Stimulated activated CD4-positive, alpha-beta T cell treated with anti-CD3 and anti-CD28 coated beads, TNF-alpha, amount 100 ng/mL, for 24 hours (primary cell): ENCODE measurements at places on chromosomes 3 and 15.

DNA sequence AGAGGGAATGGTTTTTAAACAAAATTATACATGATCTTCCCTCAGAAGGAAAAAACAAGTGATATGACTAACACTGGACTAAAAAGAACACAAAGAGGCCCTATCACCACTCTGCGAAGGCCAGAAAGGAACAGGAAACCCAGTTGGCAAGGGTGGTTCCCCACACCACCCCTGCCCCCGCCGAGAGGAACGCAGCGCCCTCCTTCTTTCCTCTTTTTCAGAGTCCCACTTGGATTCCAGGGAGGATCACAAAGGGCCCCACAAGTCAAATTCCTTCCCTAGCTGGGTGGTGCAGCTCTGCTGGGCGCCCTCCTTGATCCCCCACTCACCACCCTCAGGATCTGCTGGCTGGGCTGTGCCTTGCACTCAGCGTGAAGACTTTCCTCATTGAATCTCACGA, 29.8 kb downstream of the PLA1A start:
- DNase-seq, result no peak

- no peak for DNase-seq
These were observed 29.5 kb downstream of the KLHL24 start for GRCh38 chr3:183664913-183665381.

DNA sequence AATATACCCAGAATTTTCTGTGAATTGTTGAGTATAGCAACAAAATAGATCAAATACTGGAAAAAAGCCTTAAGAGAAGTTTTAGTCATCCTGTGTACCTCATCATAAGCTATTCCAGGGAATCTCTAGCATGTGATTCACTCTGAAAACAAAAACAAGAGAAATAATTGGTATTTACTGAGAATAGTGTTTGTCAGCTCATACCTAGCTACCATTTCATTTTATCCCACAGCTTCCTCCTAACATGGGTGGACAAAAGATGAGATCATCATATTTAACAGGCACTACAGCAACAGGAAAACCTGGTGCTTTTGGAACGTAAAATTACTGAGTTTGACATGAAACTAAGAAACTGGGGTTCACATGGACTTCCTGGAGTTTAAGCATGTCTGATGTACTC, 753.5 kb upstream of the NECTIN3 start:
- DNase-seq, result no peak

GRCh38 chr3:195188426-195188927, 82.5 kb downstream of the XXYLT1 start:
- no peak for DNase-seq

GRCh38 chr3:13570391-13571194, 21.7 kb downstream of the FBLN2 start:
- no peak for DNase-seq

DNA sequence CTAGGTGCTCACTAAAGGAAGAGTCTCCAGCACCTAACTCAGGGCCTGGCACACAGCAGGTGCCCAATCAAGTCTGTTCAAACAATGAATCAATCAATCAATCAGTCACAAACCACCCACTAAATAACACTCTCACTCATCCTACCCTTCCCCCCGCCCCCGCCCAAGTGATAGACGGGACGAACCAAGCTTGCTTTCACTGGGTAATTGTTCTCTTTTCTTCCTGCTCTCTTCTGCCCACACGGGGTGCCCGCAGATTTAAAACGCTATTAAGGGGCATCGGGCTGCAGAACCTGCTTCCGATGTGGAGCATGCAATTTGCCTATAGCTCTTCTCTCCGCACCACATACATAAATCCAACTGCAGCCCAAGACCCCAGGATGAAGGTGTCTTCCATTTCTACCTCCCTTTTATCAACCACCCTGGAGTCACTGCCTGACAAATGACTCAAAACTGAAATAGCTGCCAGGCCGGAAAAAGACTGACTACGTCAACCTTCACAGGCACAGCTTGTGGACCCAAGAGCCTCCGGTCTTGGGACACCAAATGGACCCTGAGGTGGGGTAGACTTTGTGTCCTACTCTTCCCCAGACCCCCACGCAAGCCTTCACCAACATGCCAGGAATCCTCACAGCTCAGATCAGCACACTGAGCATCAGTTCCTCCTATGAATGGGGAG, 1.7 kb downstream of the KLHL25 start:
- DNase-seq, result peak; percentile 25

DNA sequence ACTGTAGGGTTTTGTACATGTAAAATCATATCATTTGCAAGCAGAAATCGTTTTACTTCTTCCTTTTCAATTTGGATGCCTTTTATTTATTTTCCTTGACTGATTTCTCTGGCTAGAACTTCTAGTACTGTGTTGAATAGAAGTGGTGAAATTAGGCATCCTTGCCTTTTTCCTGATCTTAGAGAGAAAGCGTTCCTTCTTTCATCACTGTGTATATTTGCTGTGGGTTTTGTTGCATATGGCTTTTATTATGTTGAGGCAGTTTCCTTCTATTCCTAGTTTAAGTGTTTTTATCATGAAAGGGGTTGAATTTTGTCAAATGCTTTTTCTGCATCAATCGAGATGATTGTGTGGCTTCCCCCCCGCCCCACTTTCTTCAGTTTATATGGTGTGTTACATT, 140.9 kb downstream of the ATG7 start:
- no peak for DNase-seq

DNA sequence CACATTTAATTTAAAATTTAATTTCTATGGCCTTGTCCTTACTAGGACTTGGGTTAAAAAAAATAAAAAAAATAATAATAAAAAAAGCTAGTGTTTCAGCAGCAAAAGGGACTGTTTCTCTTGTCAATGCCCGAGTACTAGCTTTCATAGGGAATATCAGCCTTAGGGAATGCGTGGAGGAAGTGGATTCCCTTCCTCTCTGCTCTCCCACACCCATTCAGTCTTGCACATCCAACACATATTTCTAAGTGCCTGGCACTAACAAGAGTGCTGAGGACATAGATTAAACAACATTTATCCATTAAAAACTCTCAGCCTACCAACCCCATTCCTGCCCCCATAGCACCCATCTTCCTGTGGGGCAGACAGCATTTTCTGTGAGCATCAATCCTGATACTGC, 6.2 kb downstream of the ZNF385D start:
- no peak for DNase-seq

GRCh38 chr3:40930131-40930538, 269.2 kb upstream of the CTNNB1 start:
- no peak for DNase-seq

GRCh38 chr3:140845882-140846281, 95.8 kb upstream of the SLC25A36 start:
- no peak for DNase-seq

- DNase-seq, result peak; percentile 29
These were observed 16.0 kb upstream of the EID1 start for GRCh38 chr15:48861813-48862431.

DNA sequence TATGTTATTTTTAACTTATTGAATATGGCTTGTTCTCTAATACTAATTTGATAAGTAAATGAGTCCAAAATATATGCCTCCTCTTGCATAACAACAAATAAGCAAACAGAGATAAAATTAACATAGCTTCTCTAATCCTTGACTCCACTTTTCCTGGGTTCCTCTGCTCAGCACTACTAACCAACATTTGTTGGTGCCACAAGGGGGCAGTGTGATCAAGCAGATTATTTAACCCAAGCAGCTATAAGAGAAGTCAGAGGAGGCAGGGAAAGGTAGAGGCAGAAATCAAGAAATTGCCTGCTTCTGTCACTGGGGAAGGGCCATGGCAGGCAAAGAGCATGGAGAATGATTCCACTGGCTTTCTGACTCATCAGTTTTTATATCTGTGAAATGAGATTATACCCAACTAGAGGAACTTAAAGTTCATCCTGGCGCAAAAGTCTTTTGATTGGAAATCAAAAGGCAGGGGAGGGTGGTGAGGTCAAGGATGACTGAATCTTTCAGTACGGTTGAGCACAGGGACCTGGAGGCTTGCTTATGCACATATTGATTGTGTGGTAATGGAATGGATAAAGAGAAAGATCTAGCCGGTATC, 152.2 kb downstream of the IGSF11 start:
- DNase-seq, result peak; percentile 45

DNA sequence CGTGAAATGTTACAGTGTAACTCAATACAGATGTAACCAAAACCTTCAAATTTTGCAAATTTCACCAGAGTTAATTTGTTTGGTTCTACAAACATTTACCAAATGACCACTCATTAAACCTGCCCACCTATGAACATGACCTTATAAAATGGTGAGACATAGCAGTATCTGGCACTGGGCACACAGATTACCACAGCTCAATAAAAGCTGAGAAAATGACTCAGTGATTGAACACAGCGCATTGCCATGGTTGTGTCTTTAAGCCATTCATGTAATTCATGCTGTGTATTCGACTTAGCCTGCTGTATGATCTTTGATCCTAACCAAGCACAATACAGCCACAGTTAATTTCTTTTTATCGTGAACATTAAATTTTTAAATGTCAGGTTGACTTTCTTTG, 11.3 kb downstream of the PPARG start:
- DNase-seq, result no peak

- DNase-seq, result no peak
These were observed 211.9 kb upstream of the MRPL3 start for GRCh38 chr3:131714585-131715220.

GRCh38 chr3:102159810-102160451, 274.9 kb upstream of the ZPLD1 start:
- DNase-seq, result no peak

DNA sequence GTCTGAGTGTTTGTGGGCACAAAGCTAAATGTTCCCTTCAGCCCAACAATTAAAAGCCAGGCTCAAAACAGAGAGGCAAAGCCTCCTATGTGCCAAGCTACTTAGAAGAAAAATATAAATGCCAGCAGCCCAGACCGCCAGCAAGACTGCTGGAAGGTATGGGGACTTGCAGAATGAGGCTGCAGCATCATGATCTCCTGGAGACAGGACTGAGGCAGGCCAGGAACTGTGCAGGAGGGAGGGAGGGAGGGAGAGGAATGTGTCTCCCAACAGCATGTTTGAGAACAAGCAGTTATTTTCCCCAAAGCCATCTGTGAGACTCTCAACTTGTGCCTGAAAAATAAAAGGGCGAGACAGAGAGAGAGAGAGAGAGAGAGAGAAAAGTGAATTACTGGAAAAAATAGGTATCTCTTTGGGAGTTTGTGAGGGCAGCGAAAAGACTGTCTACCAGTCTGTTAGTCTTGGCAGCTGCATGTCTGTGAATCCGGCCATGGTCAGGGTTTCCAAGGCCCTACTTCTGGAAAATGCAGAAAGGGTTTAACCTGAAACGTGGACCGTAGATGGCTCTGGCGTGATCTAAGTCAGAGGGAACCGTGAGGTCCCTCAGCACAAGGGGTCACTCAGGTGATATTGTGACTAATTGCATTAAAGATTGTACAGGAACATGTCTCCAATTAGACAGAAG, 139.7 kb upstream of the COL8A1 start:
- no peak for DNase-seq

GRCh38 chr15:42427429-42428223, 63.3 kb downstream of the ZNF106 start:
- no peak for DNase-seq

DNA sequence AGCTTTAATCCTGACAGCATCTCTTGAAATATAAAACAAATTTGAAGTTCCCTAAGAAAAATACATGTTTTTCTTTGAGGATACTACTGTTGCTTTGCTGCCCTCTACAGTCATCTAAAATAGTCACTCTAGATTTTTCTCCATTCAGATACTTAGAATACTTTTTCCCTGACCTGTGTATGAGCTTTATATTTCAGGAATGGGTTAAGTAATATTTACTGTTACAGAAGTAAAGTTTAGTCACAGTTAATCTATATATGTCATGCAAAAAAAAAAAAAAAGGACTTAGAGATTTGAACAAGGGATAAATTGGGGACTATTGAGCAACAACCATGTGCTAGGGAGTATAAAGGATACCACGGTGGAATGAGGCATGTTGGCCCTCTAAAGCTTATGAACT, 8.8 kb downstream of the NECTIN3 start:
- DNase-seq, result no peak

- no peak for DNase-seq
These were observed 36.9 kb downstream of the RFTN1 start for GRCh38 chr3:16476636-16477035.

GRCh38 chr3:171615686-171616085, 155.5 kb upstream of the TNIK start:
- no peak for DNase-seq

DNA sequence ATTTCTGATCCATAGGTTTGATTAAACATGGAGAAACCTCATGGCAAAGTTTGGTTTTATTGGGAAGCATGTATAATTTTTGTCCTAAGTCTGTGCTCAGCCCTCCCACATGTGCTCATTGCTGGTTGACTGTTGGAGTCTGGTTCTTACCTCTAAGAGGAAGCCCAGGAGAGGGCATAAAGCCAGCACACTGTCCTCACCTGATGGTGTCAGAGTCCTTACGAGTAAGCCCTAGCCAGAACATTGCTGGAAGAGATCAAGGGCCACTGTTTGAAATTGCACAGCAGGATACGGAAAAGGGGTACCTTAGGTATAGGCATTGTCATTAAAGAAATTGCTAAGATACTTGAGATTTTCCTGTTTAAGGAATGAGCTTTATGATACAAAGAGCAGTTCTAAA, 21.3 kb downstream of the MLH1 start:
- no peak for DNase-seq

GRCh38 chr15:100898152-100898490, 18.5 kb downstream of the ALDH1A3 start:
- no peak for DNase-seq

DNA sequence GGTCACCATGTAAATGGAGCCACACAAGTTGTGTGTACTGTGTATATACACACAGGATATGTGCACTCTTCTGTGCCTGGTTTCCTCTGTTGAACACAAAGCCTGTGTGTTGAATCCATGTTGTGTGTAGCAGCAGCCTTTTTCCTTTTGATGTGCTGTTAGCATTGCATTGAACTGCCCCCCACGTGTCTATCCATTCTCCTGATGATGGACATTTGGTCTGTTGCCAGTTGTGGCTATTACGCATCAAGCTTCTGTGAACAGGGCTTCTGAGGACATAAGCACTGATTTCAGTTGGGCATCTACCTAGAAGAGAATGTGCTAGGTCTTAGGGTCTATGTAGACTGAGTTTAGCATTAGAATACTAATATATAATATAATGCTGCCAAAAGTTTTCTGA, 77.4 kb downstream of the LSM3 start:
- DNase-seq, result no peak
